ENCODE measurements at places on chromosomes 2 and 18.
A peak's percentile ranks its signal among the peaks of the same experiment; 100 is the strongest.

DNA sequence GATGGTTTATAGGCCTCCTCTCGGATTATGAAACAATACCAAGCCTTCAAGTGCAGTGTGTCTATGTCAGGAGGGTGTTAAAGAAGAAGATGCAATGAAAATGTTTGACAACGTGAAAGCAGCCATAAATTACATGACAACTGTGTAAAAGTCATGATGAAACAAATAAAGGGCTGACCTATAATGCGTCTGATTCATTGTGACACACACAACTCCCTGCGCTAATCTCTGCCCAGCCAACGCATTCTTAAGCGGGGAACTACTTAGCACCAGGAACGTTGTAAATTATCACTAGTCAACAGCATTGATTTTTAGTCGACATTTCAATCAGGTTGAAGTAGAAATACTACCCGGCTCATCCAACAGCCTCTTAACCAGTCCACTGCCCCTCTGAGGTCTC, 26.8 kb downstream of the BCL11A start:
- no peak for DNase-seq

- no peak for DNase-seq
Observed at GRCh38 chr2:159249990-159250715, 36.4 kb downstream of the WDSUB1 start.

DNA sequence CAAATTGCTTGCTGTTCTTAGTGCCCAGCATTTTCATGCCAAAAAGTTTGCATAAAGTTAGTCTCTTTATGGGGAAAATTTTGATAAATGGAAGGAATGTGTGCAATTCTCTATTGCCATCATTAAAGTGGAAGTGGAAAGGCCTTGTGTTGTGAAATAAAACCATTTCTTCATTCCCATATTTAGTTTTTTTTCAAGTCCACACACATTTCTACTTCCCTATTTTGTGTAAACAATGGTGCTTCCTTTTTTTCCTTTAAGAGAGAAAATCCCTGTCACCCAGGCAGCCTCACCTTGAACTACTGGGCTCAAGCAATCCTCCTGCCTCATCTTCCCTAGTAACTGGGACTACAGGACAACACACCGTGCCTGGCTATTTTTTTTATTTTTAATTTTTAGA, 42.3 kb upstream of the NCOA1 start:
- no peak for DNase-seq

GRCh38 chr2:197958592-197959150, 154.3 kb downstream of the PLCL1 start:
- DNase-seq, result no peak

DNA sequence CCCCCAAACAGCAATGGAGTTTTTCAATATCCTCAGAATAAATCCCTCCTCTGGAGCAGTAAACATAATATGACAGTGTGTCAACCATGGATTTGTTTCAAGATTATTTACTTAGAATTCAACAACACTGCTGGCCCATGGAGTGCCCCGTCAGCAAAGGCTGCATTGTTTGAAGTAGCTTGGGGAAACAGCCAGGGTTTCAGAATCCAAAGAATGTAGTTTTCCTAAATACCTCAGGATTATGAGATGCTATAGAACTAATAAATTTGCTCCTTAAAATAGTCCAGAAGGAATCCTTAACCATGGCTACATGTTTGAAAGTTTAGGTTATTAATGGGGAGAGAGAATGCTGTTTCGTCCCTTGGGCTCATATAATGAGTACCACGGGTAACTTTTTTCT, 13.1 kb upstream of the CETN1 start:
- DNase-seq, result no peak

GRCh38 chr2:71604726-71605120, 151.4 kb downstream of the DYSF start:
- no peak for DNase-seq

DNA sequence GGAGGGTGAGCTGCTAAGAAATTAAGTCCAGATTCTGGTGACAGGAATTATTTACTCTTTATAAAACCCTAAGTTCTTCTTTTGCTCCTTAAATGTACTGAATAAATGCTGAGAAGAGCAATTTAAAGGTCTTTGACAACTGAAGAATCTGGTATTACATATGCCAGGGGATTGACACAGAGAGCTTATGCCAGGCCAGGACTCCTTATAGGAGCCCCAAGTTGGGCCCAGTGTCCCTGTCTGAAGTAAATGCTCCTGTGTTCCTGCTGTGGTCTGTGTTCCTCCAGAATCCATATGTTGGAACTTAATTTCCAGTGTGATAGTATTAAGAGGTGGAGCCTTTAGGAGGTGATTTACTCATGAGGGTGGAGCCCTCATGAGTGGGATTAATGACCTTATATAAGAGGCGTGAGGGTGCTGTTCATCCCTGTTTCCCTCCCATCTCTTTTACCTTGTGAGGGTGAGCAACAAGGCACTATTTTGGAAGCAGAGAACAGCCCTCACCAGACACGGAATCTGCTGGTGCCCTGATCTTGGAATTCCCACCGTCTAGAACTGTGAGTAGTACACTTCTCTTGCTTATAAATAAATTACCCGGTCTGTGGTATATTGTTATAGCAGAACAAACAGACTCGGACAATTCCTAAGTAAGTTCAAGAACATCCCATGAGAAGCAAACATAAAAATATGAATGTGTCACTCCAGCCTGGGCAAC, 39.8 kb downstream of the LYPD6 start:
- no peak for DNase-seq

DNA sequence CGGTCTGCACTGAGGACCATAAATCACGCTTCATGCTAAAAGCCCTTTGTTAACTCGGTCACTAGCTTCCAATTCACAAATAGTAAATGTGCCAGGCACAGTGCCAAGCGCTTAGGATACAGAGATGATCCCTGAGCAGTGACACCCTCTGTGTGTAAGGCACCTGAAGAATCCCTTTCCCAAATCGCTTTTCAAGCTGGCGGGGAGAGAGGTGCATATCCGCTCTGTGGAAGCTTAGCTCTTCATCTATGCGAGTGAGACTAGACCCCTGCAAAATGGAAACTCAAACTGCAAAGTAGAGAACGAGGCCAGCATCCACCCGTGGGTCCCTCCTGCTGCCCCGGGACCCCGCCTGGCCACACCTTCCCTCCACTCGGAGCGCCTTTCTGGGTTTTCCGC, 2.4 kb downstream of the PIEZO2 start:
- no peak for DNase-seq

- DNase-seq, result no peak
Observed at GRCh38 chr2:69213201-69213600, 173.8 kb downstream of the GFPT1 start.

- no peak for DNase-seq
Observed at GRCh38 chr18:78873926-78874500, 105.6 kb upstream of the SALL3 start.

- DNase-seq, result no peak
Observed at GRCh38 chr2:241911551-241911950, 42.0 kb downstream of the RTP5 start.

DNA sequence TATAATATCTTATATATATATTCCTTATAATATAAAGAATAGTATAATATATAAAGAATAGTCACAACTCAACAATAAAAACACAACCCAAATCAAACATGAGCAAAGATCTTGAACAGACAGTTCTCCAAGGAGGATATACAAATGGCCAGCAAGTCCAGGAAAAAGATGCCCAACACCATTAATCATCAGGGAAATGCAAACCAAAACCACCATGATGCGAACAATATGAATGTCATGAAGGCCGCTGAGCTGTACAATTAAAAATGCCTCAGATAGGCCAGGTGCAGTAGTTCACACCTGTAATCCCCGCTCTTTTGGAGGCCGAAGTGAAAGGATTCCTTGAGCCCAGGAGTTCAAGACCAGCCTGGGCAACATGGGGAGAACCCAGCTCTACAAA, 58.9 kb downstream of the SLC35F5 start:
- no peak for DNase-seq

- no peak for DNase-seq
Observed at GRCh38 chr2:26763019-26763418, 1.1 kb upstream of the SLC35F6 start.

DNA sequence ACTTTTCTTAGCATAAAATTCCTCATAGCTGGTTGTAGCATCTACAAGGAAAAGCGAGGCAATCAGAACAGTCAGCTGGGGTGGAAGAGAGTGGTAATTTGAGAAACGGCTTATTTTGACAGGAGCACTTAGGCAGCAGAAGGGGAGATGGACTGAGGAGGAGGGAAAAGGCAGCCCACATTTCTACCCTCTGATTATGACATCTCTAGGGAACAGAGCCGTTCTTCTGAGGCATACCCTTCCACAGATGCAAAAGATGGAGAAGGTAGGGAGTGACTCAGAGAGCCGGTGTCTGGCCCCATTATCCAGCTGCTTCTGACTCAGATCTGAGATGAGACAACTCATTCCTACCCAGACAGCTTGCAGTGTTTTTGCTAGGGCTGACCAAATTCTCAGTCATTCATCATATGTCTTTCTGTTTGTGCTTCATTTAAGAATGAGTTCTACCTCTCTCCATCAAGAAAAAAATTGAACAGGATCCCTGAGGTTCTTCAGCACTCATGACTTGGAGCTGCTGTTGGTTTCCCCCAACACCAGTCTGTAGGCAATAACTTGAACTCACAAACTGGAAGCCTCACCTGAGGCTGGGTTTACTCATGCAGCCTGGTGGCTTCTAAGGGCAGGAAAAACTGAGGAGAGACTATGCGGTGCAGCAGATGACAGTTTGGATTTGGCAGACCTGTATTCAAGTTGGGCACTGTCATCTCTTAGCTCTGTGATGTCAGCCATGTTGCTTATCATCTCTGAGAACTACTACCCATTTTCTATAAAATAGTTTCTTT, 15.9 kb upstream of the SEC11C start:
- no peak for DNase-seq

DNA sequence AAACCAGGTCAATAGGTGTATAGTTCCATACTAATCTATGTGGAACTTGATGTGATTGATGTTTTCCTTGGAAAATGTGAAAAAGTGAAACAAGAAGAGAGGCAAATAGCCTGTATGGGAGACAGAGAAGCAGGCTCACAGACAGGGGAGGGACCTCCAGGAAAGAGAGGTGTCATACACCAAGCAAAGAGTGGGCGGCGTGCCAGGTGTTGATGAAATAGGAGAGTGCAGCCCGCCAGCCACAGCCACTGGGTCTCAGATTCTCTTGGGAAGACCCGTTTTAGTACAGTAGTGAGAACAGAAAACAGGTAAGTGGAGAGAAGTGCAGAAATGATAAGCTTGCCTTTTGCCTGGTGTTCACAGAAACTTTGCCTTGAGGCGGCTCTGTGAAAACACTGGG, 301.9 kb downstream of the ZNF407 start:
- no peak for DNase-seq

GRCh38 chr18:3914833-3915610, 465.1 kb downstream of the TGIF1 start:
- DNase-seq, result no peak

GRCh38 chr18:48472610-48473009, 63.4 kb upstream of the ZBTB7C start:
- no peak for DNase-seq

- no peak for DNase-seq
Observed at GRCh38 chr2:147076634-147077033, 768.2 kb upstream of the ACVR2A start.

DNA sequence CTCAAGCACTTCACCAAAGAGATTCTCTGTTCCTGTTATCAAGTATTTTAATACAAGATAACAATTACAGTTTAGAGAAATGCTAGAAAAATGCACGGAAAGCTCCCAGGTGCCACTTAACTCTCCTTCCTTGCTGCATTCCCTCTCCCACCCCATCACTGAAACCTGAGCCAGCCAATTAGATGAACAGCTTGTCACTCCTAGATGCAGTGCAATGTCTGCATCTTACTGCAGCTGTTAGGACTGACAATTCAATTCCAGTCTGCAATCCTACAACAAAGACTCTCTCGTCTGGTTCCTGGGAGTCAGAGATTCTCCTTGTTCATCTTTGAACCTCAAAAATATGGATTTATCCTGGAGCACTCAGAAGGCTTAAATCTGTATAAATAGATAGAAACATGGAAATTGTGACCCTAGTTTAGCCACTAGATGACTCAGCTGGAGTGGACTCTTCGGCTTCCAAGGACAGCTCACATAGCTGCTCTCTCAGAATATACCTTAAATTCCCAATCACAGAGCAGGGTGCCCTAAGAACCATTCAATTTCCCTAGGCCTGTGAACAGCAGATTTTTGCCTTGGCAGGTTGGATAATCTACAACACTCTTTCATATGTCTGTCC, 311.1 kb downstream of the NRXN1 start:
- DNase-seq, result no peak

- no peak for DNase-seq
Observed at GRCh38 chr2:181517685-181518301, 60.6 kb downstream of the ITGA4 start.

- DNase-seq, result no peak
Observed at GRCh38 chr2:191363267-191363666, 118.1 kb downstream of the MYO1B start.

DNA sequence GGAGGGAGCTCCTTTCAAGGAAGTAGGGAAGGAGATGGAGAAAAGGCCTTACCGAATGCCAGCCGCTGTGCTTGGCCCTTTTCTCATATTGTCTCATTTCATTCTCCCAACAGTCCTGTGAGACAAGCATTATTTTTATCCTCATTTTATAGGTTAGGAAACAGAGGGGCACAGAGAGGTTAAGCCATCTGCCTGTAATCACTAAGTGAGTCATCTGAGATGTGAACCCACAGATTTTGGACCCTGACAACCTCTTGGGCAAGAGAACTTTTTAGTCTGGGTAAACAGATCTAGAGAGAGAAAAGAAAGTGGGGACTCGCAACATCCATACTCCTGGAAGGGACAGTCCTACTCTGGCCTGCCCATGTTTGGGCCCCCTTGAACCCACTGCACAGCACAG, 91.7 kb upstream of the LCLAT1 start:
- no peak for DNase-seq

DNA sequence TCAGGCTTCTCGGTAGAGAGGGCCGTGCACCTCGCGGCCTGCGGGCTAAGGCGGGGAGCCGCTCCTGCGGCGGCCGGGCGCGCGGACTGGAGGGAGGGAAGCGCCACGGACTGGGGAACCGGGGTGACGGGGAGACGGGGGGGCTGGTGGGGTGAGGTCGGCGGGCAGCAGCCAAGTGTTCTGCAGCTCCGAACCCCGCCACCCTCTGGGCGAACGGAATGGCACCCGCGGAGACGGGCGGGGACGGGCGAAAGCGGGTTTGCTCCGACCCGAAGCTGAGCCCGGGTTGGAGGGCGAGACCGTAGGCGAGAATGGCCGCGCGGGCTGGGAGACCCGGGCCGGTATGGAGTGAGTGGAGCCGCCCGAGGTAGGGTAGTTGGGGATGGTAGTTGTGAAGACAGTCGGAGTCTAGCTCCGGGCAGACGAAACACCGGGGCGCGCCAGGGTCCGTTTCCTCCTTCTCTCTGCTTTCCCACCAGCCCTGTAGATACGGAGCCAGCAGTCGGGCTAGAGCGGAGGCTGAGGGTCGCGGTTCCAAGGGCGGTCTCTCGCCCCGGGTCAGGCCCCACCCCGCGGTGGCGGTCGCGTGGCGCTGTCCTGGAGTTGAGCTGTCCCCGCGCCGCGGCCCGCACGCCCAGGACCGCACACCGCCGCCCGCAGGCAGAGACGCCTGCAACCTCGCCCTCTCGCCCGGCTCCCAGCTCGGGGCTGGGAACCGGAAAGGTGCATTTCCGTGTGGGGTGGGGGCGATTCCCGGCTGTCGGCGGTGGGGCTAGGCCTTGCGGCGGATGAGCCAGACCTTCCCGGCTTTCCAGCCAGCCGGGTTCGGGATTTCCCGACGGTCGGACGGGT, 160.3 kb upstream of the SIX2 start:
- peak; percentile 52 for DNase-seq
